NCI-H526 (cell line): ENCODE measurements at places on chromosomes 7 and 10.

GRCh38 chr10:538895-539294 is 150.6 kb downstream of the DIP2C start:
- DNase-seq = no peak

- no peak for DNase-seq
Observed at GRCh38 chr7:91685544-91685943, 195.0 kb downstream of the MTERF1 start.

DNA sequence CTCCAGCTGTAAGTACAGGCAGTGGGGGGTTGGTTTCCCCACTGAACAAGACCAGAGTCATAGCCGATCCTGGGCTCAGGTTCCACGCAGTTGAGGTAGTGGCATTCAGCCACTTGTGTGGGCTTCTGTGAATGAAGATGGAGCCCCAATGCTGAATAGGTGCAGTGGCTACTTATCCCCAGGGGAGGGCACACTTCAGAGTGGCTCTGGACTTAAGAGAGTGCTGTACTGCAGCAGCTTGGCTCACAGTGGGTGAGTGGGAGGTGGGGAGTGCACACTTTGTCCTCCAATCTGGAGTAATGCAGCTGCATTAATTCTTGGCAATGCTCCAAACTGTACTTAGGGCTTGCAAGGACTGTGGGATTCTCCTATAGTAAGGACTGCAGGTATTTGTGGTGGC is 81.9 kb downstream of the BUB3 start:
- peak; percentile 12 for DNase-seq

DNA sequence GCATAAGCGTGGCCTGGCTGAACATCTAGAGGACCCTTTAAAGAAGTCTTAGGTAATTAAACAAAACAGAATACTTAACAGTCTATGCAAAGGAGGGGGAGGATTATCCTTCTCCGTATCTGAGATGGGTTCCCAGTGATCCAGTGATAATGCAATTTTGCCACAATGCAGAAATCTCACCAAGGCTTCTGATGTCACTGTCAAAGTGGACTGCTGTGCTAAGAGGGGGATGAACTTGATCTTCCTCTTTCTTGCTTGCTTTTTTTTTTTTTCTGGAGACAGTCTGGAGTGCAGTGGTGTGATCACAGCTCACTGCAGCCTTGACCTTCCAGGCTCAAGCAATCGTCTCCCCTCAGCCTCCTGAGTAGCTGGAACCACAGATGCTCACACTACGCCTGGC is 30.8 kb downstream of the GATA3 start:
- DNase-seq = no peak

- DNase-seq = no peak
Observed at GRCh38 chr7:87837597-87837996, 38.6 kb downstream of the SLC25A40 start.

GRCh38 chr7:155210356-155210755 is 87.3 kb upstream of the INSIG1 start:
- no peak for DNase-seq

- no peak for DNase-seq
Observed at GRCh38 chr7:115198143-115198542, 276.2 kb downstream of the MDFIC start.

DNA sequence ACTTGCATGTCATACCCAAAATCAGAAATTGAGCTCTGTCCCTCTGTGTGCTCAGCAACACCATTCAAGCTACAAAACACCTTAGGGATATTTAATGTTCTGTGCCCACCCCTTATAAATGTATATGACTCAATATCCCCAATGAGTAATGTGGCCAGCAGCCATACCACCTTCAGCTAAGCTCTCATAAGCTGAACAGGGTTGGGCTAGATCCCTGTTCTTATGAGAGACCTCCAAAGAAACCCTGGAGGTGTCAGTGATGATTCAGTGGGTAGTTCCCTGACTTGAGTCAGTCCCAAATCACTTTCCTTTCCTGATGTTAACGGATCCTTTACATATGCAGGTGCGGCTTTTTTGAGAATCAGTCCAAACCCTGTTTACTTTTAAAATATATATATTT is 253.8 kb downstream of the CREB5 start:
- no peak for DNase-seq

GRCh38 chr10:70315815-70316214 is 32.0 kb upstream of the NPFFR1 start:
- DNase-seq = no peak

DNA sequence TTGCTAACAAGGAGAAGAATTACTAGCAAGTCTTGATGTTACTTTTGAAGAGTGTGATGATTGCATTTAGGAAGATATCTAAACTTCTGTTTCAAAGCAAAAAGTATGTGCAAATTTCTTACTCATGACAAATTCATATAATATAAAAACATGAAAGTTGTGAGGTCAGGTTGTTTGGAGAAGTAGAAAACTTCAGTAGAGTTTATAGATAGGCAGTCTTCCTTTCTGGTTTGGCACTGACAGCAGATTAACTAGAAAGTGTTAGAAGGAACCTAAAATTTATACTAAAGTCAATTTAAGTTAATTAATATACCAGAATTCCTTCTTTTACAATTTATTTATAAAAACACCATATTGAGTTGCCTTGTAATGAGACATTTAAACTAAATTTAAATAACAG is 16.9 kb downstream of the PTEN start:
- no peak for DNase-seq

- DNase-seq = peak; percentile 39
Observed at GRCh38 chr10:34235164-34235832, 579.8 kb downstream of the PARD3 start.

GRCh38 chr10:44161184-44161583 is 223.7 kb downstream of the CXCL12 start:
- no peak for DNase-seq

GRCh38 chr10:3485057-3485686 is 299.8 kb downstream of the KLF6 start:
- DNase-seq = no peak

DNA sequence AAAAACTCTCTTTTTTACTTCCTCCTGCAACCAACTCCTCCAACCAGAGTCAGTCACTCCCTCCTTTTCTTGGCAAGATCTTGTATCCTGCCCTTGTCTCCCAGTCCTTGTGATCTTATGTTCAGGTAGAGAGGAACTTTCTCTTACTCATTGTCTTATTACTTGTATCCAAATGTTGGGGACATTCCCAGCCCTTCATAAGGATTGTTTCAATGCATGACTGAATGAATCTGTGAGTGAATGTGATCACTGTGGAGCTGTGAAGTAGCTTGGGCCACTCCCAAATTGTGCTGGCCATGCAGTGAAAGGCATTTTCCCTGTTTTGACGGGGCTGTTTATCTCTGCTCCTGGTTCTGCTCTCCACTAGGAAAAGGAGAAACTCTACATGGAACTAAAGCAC is 93.7 kb downstream of the CFAP58 start:
- no peak for DNase-seq

DNA sequence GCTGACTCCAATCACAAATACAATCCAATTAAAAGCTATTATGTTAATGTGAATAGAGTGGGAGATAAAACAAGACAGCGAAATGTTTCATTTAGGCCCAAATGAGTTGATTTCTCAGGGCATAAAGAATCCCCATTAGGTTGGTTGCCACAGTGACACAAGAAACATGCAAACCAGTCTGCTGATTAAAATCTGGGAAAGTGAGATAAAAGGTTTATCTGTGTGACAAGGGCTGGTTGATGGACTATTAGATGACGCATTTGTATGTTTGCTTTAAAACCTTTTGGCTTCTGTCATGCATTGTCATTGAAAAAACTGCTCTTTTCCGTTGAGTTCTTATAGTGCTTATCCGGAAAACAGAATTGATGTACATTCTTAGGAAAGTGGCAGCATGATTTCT is 658.2 kb downstream of the GATA3 start:
- DNase-seq = no peak

DNA sequence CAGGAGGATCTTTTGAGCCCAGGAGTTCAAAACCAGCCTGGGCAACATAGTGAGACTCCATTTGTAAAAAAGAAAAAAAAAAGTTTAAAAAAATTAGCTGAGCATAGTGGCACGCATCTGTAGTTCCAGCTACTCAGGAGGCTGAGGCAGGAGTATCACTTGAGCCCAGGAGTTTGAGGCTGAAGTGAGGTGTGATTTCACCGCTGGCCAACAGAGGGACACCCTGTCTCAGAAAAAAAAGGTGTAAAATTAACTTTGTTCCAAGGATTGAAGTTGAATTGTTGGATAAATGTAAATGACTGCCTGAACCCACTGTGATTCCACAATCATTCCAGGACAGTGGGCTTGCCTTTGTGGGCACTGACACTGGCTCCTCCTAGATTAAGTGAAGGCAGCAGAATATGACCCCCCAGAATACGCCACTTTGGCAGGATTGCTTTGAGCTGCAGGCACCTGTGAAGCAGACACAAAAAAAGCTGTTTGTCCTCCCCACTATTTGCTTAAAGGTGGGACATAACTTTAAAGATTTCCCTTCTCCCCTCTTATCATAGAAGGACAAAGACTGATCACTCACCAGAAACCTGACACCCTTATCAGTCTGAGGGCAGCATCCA is 57.2 kb upstream of the FOXI2 start:
- DNase-seq = no peak

GRCh38 chr7:141590666-141591065 is 39.5 kb downstream of the AGK start:
- DNase-seq = no peak

DNA sequence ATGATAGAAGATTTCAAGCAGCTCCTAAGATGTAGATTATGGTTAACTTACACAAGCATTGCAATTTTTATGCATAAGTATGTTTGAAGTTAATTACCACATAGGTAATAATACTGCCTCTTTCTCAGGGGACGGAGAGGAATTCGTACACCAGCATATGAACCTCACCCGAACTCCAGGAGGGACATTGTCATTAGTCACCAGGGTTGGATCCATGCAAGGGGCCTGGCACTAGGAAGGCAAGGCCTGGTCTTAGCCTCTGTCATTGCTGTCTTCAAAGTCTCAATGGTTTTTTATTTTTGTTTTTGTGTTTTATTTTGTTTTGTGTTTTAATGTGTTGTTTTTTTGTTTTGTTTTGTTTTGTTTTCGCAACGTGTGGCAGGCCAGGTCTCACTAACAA is 145.6 kb upstream of the PPP2R2D start:
- DNase-seq = no peak

DNA sequence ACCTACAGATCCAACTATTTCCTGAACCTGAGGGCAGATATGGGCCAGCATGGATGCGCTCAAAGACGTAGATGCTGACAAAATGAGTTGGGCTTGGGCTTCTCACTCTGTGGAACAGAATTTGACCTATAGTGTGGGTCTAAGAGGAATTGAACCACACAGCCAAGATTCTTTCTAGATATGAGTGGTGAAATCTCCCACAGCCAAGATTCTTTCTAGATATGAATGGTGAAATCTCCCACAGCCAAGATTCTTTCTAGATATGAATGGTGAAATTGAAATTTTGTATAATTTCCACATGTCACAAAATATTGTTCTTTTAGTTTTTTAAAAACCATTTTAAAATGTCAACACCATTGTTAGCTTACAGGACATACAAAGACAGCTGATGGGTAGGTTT is 215.4 kb upstream of the LRGUK start:
- no peak for DNase-seq

- no peak for DNase-seq
Observed at GRCh38 chr10:61470740-61471139, 17.6 kb upstream of the TMEM26 start.

DNA sequence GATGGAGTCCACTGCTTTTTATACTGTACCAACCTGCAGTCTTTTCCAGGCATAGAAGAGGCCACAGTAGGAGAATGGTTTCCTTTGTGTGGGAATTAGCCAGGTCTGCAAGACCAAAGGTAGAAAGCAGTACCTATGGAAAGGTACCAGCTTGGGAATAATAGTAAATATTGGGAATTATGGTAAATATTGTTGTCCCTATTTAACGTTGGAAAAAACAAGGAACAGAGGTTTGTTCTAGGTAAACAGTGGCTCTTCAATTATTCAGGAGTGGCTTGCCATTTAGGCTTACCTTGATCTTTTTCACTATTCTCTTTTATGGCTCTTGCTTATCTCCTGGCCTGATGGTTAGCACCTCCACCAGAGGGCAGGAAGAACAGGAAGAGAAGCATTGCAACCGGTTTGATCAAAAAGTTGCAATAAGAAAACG is 43.9 kb upstream of the GSAP start:
- peak; percentile 8 for DNase-seq

DNA sequence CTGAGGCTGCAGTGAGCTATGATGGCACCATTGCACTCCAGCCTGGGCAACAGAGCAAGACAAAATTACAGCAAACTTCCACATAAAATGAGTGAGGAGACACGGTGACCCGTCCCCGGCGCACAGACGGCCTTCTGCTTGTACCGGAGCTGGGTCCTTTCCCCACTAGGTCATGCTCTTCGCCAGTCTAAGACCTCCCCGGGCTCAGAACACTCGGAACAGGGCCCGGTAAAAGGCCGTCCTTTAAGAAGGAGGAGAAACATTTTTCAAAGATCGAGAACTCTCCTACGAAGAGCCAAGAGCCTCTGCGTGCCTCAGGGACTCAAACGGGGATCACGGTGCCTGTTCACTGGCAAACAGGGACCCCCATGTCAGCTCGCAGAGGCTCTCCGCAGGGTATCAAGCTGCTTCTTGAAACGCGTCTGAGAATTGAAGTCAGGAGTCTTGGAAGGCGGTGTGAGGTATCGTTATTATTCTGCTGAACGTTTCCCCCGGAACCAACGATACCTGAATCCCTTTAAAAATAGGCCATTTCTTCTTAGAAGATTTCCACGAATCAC is 9.0 kb downstream of the CARD11 start:
- DNase-seq = no peak
